IMR-90 (cell line): ENCODE measurements at places on chromosomes 11 and 22.

GRCh38 chr22:37884420-37884819 lies 21.7 kb upstream of the MICALL1 start:
- no peak overlapping the region; the same call in 1 of the 2 replicates for H3K27ac ChIP-seq
- H3K4me1 ChIP-seq: peaks cover 5% of the 10 kb centered on the region
- H3K4me3 ChIP-seq: no peak overlapping the region
- no peaks in the 10 kb centered on the region for H3K27me3 ChIP-seq
- peak; percentile 46 for DNase-seq

DNA sequence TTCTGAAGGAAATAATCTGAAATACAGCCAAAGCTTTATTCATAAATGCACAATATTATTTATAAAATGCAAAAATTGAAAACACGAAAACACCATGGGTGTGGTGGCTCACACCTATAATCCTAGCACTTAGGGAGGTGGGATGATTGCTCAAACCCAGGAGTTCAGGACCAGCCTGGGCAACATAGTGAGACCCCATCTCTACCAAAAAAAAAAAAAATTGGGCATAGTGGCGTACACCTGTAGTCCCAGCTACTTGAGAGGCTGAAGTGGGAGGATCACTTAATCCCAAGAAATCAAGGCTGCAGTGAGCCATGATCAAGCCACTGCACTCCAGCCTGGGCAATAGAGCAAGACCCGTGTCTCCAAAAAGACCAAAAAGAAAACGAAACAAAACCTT lies 5.2 kb upstream of the RDX start:
- H3K27ac ChIP-seq: no peak overlapping the region
- peaks cover 3% of the 10 kb centered on the region; the same call in 1 of the 2 replicates for H3K27me3 ChIP-seq
- H3K4me3 ChIP-seq: no peak overlapping the region
- no peaks in the 10 kb centered on the region for H3K36me3 ChIP-seq
- no peak for DNase-seq

DNA sequence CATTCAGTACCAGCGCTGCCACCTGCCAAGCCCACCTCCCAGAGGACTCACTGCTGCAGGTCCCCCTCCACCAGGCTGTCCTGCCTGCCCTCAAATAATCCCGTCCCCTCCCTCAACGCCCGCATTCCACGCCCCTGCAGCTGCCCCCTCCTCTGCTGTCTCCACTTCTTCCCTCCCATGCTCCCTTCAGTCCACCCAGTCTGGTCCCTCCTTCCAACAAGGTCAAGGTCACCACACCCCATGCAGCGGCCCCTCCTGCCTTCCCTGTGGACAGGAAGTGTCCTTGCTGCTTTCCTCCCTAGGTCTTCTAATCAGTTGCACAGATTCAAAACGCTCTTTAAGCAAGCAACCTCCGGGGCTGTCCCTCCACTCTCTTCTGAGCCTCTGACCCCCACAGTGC lies 12.1 kb downstream of the MACROD1 start:
- H3K4me1 ChIP-seq: no peaks in the 10 kb centered on the region
- no peak overlapping the region for H3K27ac ChIP-seq
- no peaks in the 10 kb centered on the region for H3K36me3 ChIP-seq
- H3K4me3 ChIP-seq: no peak overlapping the region
- DNase-seq: no peak

GRCh38 chr11:117026593-117027330 lies 71.5 kb downstream of the SIK3 start:
- no peaks in the 10 kb centered on the region for H3K36me3 ChIP-seq
- H3K4me1 ChIP-seq: 0 out of 2 replicates have a peak, but pooled peaks cover 4% of the 10 kb centered on the region
- H3K27me3 ChIP-seq: no peaks in the 10 kb centered on the region
- no peak overlapping the region for H3K27ac ChIP-seq
- H3K4me3 ChIP-seq: no peak overlapping the region

GRCh38 chr11:96054870-96055705 lies 131.2 kb upstream of the MTMR2 start:
- no peaks in the 10 kb centered on the region for H3K36me3 ChIP-seq
- peaks cover 33% of the 10 kb centered on the region for H3K4me1 ChIP-seq
- no peak overlapping the region for H3K4me3 ChIP-seq
- no peaks in the 10 kb centered on the region for H3K27me3 ChIP-seq
- DNase-seq: peak; percentile 64

DNA sequence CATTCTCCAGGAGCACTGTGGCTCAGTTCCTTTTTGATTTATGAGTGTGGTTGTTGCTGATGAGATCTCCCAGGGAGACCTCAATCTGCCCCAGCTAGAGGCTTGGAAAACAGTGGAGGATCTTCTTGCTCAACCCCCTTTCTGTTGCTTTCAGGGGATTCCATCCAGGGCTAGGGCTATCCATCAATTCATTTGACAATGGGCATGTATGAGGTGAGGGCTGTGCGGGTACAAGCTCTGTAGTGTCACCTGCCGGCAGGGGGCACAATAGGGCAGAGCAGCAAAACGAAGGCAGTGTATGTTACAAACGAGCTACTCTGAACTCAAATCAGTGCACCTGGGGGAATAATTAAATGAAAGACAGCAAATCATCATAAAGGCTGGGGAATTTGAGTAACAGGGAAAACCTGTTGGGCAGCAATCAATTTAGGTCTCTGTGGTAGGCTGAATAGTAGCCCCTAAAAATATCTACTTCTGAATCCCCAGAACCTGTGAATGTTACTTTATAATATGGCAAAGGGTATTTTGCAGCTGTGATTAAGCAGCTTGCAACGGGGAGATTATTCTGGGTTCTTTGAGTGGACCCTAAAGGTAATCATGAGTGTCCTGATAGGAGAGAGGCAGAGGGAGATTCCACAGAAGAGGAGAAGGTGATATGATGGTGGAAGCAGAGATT lies 170.3 kb upstream of the ZBED5 start:
- no peaks in the 10 kb centered on the region for H3K36me3 ChIP-seq
- H3K4me1 ChIP-seq: peaks cover 3% of the 10 kb centered on the region; the same call in 1 of the 2 replicates

DNA sequence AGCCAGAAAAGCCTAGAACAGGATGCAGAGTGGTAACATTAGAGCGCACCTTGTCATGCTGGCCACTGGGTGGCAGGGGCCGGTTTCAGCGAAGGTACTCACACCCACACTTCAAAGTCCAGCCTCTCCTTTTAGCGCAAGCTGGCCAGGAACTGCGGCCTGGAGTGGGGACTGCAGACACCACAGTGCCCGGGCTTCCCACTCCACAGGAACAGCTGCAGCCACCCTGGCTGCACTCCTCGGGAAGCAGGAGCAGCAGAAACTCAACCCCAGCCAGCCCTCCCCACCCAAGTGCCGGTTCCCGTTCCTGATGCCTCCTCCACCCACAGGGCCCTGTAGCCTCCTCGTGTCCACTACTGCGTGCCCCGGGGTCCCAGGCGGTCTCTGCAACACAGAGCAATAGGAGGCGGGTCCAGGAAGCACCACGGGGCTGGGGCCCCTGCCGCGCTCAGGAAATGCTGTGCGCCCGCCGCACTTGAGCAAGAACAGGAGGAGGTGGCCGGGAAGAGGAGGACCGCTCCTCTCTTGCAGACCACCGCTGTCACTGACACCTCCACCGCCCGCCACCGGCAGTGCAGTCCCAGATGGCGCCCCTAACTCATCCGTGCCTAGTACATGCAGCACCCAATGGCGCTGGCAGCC lies 2.2 kb downstream of the RFPL2 start:
- no peaks in the 10 kb centered on the region for H3K4me1 ChIP-seq
- H3K4me3 ChIP-seq: no peak overlapping the region
- no peak overlapping the region for H3K27ac ChIP-seq
- H3K27me3 ChIP-seq: peaks cover 18% of the 10 kb centered on the region; the same call in 1 of the 2 replicates
- H3K36me3 ChIP-seq: no peaks in the 10 kb centered on the region

- no peak overlapping the region for H3K27ac ChIP-seq
- no peak overlapping the region for H3K4me3 ChIP-seq
- H3K27me3 ChIP-seq: no peaks in the 10 kb centered on the region
- H3K36me3 ChIP-seq: no peaks in the 10 kb centered on the region
Measured at GRCh38 chr11:4455419-4455818, 6.3 kb downstream of the OR52K2 start.

DNA sequence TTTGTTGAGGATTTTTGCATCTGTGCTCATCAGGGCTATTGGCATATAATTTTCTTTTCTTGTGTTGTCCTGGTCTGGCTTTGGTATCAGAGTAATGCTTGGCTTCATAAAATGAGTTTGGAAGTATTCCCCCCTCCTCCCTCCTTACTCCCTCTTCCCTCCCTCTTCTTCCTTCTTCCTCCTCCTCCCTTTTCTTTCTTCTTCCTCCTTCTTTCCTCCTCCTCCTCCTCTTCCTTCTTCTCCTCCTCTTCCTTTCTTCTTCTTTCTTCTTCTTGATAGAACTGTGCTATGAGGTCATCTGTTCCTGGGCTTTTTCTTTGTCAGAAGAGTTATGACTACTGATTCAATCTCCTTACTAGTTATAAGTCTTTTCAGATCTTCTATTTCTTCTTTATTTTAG lies 10.1 kb downstream of the BIRC2 start:
- DNase-seq: no peak
- H3K4me1 ChIP-seq: peaks cover 7% of the 10 kb centered on the region
- H3K27ac ChIP-seq: no peak overlapping the region
- no peaks in the 10 kb centered on the region for H3K27me3 ChIP-seq
- H3K4me3 ChIP-seq: no peak overlapping the region

DNA sequence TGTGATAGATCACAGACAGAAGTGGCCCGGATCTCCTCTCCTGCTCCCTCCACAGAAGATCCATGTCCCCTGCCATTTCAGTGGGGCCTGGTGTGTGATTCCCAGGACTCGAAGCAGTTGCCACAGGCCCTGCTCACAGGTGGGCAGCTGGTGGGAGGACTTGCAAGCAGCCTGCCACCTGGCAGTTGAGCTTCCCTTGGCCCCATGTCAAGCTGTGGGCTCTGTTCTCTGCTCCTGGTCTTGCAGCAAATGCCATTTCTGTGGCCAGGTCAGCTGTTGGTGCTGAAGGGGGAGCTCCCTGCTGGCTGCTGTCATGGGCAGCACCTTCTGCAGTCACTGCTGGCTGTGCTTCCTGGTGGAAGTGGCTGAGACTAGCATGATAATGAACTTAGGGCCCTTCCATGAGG lies 59.1 kb upstream of the SLC22A12 start:
- no peaks in the 10 kb centered on the region for H3K36me3 ChIP-seq
- no peak overlapping the region for H3K4me3 ChIP-seq
- H3K27ac ChIP-seq: no peak overlapping the region
- DNase-seq: no peak
- peaks cover 60% of the 10 kb centered on the region for H3K27me3 ChIP-seq
- peaks cover 2% of the 10 kb centered on the region; the same call in 1 of the 2 replicates for H3K4me1 ChIP-seq
